ENCODE measurements at places on chromosomes 5 and 9. TPM values are rescaled to one million over a fixed set of nuclear protein-coding genes. Genes with fewer than 3 reads are reported as not detected.

TMEM38B gene
- 33.1 TPM for total RNA-seq

ADGRV1 gene
- 13.0 TPM for total RNA-seq

SCGB3A2 gene
- total RNA-seq, result not detected

ABCA1 gene
- total RNA-seq, result 11.6 TPM

CACFD1 gene
- total RNA-seq, result 2.5 TPM

GRCh38 chr5:72949481-72949880, 6.4 kb upstream of the FCHO2 start:
- DNase-seq, result no peak

DNA sequence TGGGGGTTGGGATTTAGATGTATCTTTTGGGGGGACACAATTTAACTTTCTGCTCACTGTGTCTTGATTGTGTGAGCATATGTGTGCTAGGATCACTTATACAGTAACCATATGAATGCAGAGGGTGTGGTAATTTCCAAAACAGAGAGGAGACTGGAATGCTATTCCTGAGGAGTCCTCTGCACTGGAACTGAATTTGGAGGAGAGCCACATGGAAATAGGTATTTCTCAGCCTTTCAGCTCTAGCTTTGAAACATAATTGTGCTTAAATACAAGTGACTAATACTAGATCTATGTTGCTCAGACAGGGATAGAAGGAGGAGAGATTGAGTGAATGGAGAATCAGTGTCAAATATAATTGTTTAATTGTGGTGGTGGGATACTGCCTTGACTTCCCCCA, 45.5 kb downstream of the FOCAD start:
- DNase-seq, result no peak

DNA sequence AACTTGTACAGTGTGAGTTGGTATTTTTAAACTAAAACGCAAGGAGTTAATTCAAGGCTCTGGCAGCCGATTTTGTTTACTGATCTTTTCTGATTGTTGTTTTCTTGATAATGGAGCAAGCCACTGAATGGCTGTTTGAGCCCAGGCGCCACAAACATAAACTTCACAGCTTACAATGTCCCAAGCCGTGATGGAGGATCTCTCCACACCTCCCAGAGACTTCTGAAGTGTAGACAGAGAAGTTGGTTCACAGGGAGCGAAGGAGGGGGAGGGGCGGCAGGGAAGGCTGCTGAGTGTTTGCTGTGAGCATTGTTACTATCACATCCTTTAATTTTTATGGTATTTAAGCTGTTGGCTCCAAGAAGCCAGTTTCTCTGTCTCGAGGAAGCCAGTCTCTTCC, 14.7 kb downstream of the ISL1 start:
- DNase-seq, result no peak
